ENCODE measurements at places on chromosomes 7 and 10.

- no peak for DNase-seq
Measured at GRCh38 chr7:112459645-112460044, 9.4 kb downstream of the IFRD1 start.

GRCh38 chr7:112575864-112576263 lies 95.1 kb downstream of the LSMEM1 start:
- no peak for DNase-seq

DNA sequence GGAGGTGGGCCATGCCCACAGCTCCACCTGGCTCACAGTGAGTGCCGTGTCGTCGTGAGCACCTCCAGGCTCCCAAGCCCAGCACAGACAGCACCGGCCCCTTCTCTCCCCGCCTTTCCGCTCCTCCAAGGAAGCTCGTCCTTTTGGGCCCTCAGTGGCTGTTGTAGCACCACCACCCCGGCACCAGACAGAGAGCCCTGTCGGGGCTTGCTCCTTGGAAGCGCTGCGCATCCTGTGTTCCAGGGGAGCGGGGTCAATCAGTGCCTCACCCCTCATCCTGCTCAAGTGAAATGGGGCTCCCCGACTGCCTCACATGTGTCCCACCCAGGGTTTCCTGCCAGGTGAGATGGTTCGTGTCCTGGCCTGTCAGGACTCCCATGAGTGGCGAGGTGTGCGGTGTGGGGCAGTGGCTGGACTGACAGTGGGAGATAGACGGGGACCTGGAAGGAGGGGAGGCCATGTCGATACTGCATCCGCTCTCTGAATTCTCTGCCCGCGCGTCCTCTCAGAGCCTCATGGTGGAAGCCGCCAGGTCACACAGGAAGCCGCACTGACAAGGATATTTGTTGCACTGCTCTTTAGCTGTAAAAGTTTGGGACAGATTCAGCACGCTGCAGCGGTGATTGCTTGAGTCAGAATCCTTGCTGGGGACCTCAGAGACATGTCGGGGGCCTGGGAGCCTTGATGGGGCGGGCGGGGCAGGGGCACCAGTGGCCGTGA lies 107.1 kb downstream of the INPP5A start:
- no peak for DNase-seq

DNA sequence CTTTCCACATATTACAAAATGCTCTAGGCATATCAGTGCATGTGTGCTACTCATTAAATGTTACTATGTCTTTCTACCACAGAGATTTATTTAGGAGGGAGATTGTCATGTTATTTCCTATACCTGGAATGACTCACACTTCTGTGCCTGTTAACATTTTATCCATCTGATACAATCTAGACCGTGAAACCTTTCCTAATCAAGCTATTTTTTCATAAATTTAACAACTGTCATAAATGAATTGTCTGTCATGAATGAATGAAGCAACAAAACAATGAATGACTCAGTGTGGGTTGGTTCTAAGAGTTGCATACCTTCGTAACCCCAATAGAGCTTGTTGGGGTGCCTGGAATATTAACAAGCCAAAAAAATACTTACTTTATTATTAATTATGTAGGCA lies 554.3 kb downstream of the GRM8 start:
- no peak for DNase-seq

- DNase-seq, result no peak
Measured at GRCh38 chr7:143978585-143978984, 21.5 kb upstream of the OR6B1 start.

- DNase-seq, result no peak
Measured at GRCh38 chr7:36075561-36075960, 77.5 kb upstream of the EEPD1 start.

DNA sequence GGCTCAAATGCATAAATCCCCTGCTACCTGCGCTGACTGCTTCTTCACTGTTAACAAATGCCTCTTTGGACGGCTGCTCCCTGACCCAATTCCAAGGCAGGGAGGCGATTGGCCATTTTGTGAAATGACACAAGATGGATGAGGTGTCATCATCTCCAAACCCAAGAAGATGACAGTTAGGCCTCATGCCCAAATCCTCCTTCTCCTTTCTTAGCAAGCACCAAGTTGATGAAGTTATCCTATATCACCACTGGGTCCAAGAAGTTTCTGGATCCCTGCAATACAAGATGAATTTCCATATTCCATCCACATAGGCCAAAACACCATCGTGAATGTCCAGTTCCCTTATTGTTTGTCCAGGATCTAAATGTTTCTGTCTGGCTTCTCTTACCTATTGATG lies 98.5 kb upstream of the RAB11FIP2 start:
- no peak for DNase-seq

DNA sequence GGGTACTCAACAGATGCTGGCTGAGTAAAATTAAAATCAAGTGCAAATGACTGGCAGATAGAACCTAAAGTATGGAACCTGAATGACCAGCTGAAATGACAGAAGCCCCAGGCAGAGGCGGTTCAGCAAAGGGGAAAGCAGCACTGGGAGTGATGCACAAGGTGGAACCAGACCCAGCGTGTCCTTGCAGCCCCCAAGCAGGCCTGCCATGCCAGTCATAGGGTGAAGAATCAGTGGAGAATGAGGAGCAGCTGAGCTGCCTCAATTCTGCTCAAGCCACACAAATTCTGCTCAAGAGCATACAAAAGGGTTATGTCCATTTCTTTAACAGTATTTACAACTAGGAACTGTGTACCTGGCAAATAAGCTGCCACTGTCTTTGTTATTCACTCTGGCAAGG lies 8.7 kb downstream of the ACTR1A start:
- DNase-seq, result no peak

GRCh38 chr7:41103331-41103730 lies 599.6 kb downstream of the INHBA start:
- no peak for DNase-seq

GRCh38 chr10:130816116-130816901 lies 495.2 kb downstream of the TCERG1L start:
- DNase-seq, result no peak

GRCh38 chr10:86734207-86734988 lies 22.0 kb upstream of the BMPR1A start:
- DNase-seq, result no peak

DNA sequence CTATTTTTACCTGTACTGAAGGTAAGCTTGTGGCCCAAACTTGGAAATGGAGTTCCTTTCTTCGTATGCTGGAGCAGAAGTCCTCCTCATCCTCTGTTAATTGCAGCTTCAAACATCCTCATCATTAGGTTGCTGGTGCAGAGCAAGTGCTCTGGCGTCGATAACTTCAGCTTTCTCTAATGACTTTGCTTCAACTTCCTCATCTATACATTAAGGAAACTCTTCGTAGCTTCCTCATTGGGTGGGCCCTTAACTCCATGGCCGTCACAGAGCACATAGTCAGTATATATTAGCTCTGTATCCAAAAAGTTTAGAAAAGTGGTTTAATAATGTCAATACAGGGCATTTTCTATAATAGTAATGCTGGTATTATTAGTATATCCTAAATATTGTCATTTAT lies 447.7 kb downstream of the SUGCT start:
- no peak for DNase-seq

- no peak for DNase-seq
Measured at GRCh38 chr10:3772361-3773171, 12.4 kb downstream of the KLF6 start.

DNA sequence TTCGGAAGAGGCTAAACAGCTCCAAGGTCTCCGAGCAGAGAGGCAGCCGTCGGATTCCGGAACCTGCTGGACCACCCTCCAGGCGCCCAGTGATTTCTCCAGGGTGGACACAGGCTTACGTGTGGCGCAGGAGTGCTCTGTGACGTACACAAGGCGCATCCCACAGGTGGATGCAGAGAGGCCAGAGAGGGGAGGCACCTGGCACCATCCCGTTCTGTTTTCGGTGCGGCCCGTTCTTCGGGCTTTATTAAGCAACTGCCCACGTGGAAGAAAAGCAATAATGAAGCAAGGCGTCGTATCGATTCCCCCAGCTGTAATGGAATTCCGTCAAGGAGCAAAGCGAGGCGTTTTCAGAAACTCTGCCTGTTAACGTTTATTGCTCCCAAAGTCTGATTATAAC lies 163.6 kb downstream of the PTPRN2 start:
- no peak for DNase-seq

GRCh38 chr10:117860823-117861222 lies 185.9 kb downstream of the RAB11FIP2 start:
- DNase-seq, result no peak

DNA sequence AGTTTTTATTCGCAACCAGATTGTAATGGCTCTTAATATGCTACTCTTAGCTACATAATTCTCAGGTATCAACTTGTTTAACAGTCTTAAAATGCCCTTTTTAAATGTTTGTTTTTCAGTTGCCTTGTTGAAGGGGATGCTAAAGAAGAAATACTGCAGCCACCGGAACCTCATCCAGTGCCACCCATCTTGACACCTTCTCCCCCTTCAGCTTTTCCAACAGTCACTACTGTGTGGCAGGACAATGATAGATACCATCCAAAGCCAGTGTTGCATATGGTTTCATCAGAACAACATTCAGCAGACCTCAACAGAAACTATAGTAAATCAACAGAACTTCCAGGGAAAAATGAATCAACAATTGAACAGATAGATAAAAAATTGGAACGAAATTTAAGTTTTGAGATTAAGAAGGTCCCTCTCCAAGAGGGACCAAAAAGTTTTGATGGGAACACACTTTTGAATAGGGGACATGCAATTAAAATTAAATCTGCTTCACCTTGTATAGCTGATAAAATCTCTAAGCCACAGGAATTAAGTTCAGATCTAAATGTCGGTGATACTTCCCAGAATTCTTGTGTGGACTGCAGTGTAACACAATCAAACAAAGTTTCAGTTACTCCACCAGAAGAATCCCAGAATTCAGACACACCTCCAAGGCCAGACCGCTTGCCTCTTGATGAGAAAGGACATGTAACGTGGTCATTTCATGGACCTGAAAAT lies 69.5 kb upstream of the RSBN1L start:
- DNase-seq, result no peak

DNA sequence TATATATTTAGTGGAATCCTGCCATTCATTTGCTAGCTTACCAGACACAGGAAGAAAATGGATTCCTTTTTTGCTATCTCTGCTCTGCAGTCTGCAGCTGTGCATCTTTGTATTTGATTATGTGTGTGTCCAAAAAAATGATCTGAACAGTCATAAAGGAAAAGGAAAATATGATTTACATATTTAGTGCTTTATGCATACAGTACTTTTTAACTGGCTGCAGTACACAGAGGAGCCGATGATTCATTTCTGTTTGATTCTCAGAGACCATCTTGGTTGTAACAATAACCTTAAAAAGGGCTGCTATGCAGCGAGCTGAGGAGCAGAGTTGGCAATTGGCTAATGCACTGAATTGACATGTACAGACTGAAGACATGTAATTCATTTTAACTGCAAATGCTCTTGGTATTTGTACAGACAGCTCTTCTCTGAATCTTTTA lies 151.3 kb upstream of the FZD1 start:
- DNase-seq, result no peak

- DNase-seq, result no peak
Measured at GRCh38 chr10:101507828-101508227, 80.2 kb downstream of the POLL start.

DNA sequence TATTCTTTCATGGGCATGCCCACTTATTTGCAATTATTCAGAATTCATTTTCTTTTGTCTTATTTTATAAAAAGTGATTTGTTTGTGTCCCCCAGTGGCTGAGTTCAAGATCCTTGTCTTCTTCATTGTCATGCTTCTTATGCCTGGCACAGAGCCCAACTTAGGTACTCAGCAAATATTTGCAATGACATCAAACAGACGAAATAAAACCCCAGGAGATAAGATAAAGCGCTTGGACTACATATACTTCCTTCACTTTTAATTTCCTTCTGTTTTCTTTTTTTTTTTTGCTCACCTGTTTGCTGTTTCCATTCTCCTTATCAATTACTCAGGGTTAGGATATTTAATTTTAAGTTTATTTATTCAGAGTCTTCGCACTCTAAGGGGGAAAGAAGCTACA lies 225.0 kb downstream of the SDHAF3 start:
- no peak for DNase-seq

DNA sequence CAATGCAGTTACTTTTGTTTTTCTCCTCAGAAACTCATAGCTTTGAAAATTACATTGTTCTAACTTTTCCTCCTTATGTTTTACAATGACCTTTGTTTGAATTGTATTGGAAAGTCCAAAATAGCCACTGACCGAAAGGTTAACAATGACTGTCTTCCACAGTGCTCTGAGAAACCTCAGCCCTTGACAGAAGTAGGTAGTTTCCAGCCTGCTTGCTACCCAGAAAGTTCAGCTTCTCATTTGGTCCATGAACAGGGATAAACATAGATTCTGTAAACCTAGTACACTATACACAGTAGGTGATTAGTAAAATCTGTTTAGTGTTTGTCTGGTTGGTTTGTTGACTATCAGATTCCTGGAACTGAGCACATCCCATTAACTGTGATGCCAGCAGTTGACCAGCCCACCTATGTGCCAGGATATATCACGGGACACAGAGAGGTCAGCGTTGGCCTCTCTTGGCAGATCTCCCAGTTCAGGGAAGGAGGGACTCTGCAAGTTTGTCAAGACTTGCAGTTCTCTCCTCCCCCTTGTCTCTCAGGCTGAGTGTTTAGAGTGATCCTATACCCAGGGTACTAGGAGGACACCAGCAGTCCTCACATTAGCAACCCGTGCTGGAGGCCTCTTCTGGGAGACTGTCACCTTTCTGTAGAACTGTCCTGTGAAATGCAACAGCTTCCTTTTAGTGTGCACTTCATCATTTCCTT lies 297.6 kb downstream of the ARHGAP12 start:
- DNase-seq, result no peak

DNA sequence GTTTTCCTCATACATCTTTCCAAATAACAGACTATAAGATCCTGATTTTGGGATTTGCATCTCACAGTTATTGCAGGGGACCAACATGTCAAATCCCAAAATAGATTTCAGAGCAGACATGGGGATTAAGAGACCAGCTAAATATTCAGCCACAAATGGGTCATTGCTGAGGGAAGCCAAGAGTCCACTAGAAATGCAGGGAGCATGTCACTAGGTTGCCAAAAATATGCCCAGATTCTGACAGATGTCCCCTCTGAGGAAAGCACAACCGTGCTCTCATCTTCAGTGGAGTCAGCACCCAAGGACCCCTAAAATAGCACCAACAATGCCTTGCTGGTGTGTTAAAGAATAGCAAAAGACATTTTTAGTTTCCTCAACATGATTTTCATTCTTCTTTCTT lies 56.2 kb upstream of the AGK start:
- DNase-seq, result no peak

DNA sequence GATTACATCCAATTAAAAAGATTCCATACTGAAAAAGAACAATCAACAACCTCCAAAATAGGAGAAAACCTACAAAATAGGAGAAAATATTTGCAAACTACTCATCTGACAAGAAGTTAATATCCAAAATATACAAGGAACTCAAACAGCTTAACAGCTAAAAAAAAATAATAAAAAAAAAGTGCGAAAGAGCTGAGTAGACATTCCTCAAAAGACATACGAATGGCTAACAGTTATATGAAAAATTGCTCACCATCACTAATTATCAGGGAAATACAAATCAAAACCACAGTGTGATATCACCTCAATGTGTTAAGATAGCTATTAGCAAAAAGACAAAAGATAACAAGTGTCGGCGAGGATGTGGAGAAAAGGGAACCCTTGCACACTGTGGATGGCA lies 450.3 kb downstream of the PHTF2 start:
- DNase-seq, result no peak
